Bone marrow (tissue), 2 donors: ENCODE measurements at places on chromosomes 13 and 19.

DNA sequence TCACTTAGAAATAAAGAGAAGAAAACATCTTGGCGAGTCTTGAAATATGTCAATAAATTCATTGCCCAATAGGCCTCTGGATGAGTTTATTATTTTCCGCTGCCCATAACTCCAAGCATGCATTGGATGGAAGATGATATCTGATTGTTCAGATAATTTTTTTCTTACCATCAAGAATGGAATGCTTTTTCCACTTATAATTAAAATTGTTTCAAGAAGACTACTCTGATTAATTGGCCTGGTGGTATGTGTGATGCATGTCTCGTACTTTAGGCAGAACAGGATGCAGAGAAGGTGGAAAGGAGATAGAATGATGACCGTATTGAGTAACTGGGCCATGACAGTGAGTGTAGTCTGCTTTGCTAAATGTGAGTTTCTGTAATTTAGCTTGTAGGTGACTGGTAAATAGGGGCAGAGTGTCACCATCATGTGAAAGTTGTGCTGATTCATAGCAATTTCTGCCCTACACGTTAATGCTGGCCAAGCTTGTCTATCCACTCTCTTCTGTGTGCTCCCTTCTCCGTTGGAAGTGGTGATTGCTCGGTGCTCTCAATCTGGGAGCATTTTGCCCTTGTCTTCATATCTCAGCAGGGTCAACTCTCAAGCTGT, 13.5 kb upstream of the SPATA13 start:
- no peak for DNase-seq

- DNase-seq = no peak
Measured at GRCh38 chr19:55498246-55498840, 10.1 kb downstream of the SSC5D start.

DNA sequence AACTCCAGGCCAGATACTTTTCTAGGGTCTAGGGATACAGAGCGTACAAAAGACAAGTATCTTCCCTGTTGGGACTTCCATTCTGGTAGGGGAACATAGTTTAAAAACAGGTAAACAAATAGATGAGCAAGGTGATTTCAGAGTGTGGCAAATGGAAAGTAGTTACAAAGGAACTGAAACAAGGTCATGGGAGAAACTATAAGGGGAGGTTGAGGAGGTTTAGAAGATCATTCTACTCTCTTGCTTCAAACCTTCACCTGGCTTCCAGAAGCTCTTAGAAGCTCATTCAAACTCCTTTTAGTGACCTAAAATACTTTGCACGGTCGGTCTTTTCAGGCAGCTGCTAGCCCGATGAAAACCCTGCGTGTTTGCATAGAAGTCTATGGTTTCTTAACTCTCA, 9.1 kb downstream of the FFAR2 start:
- no peak for DNase-seq

DNA sequence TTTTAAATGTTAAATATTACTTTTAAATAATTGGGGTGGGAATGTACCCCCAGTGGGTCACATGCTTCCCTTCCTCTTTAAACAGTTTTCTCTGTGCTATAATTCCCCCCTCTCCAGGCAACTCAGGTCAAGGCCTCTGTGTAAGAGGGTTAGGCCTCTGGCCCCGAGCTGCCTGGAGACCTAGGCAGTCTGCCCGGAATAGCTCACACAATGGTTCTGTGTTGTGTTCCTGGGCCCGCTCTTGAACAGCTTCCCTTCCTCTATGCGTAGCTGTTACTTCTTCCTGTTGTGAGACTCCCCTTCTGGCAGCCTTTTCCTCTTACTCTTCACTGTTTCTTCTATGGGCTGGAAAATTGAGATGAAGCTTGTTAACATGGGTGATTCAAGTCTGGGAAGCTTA, 14.8 kb upstream of the ZNF492 start:
- DNase-seq = no peak

- no peak for DNase-seq
Measured at GRCh38 chr19:10009714-10010224, 535 bp downstream of the COL5A3 start.

DNA sequence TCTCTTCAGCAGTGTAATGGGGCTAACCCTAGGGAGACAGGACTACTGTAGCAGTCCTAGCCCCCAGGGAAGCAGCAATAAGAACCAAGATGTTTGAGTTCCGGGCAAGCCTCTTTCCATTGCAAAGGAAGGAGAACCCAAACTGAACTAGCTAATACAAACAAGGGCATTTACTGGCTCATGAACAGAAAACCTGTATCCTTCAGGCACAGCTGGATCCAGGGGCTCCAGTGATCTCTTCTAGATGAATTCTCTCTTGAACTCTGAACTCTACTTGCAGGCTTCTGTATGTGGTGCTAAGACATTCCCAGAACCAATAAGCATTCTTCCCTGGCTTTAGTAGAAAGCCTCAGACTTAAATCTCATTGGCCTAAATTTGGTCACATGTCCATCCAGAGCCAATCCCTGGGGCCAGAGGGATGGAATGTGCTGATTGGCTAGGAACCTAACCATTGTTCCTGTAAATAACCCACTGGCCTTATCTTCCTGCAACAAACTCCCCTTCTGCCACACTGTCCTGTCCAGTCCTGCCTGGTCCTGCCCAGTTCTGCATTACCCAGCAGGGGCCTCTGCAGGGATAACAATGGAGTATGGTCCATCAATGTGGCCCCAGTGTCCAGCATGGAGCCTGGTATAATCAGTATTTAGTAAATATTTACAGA, 3.9 kb upstream of the PODNL1 start:
- no peak for DNase-seq

GRCh38 chr13:58804832-58805231, 1173.3 kb downstream of the PCDH17 start:
- peak; percentile 88 for DNase-seq

DNA sequence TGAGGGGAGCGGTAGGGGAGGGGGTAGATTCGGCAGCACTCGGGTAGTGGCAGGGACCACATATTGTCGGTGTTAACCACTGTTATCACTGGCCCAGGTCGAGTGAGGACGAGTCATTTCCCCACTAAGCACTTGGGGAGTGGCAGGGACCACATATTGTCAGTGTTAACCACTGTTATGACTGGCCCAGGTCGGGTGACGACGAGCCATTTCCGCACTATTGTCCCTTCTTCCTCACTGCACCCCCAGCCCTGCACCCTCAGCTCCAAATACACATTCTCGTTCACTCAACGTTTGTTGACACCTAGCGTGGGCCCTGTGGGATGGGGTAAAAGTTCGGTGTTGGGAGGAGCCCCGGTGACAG, 467 bp upstream of the CLN5 start:
- no peak for DNase-seq

DNA sequence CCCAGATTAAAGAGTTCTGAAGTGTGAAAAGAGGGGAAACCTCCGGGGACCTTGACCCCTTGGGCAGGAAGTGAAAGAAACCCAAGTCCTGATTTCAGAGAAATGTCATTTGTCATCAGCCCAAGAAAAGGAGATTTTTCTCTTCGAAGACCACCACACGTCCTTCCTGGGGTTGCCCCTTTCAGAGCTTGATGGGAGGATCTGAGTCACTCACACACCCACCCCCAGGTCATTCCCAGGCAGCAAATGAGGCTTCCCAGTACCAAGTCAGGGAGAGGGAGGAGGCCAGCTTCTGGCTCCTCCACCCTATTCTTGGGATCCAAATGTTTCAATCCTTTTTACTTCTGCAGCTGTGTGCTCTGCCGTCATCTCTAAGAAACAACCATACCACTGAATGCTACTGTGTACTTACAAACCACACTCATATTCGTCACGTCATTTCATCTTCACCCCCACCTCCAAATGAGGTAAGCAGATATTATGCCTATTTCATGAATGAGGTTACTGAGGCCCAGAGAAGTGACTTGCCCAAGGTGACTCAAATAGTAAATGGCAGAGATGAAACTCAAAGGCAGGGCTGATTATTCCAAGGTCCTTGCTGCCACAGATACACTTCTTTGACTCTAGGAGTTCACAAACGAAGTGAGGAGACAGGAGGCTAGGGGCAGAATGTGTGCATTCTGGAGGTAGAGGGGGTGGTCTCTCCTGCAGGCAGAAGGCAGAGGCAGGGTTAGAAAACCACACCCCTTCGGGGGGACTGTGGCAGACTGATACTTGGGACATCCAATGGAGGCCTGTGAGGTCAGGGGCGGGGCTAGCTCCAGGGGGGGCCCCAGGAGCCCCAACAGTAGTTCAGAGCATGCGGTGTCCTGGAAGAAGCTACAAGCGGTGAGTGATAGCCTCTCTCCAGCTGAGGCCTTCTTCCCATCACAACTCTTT, 5.0 kb upstream of the KMT2B start:
- no peak for DNase-seq

GRCh38 chr13:98144027-98144741, 1.3 kb downstream of the FARP1 start:
- no peak for DNase-seq

DNA sequence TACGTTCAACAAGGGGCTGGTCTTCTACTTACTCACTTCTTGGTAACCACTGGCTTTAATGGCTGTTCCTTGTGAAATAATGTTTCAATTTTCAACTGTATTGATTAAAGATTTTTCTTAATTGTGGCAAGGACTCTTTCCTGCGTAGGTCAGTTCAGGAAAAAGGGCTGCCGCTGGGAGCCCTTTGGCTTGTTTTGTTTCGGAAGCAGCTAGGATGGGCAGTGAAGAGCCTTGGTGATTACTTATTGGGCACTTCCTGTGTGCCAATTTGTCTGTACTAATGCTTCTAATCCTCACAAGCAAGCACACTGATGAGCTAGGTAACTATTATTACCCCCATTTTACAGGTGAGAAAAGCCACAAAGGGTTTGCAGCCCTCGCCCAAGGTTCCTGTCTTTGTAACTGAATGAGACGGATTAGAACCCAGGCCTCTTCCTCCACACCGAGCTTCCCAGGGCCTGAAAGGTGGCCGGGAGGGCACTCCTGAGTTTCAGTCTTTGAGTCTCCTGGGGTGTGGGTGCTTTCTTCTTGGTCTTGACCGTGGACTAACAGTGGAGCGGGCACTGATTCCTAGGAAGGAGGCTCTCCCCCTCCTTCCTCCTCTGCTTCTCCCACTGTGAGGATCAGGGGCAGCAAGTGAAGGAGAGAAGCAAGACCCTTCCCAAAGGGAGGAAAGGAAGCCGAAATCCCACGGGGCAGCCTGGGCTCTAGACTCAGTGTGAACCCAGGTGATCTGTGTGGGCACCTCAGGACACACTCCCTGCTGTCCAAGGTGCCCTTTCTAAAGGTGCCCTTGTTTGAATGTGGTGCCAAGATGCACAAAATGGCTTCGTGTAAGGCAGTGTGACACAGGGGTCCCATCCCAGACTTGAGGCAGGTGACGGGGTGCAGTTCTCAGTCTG, 3.7 kb downstream of the COL4A2 start:
- DNase-seq = no peak

DNA sequence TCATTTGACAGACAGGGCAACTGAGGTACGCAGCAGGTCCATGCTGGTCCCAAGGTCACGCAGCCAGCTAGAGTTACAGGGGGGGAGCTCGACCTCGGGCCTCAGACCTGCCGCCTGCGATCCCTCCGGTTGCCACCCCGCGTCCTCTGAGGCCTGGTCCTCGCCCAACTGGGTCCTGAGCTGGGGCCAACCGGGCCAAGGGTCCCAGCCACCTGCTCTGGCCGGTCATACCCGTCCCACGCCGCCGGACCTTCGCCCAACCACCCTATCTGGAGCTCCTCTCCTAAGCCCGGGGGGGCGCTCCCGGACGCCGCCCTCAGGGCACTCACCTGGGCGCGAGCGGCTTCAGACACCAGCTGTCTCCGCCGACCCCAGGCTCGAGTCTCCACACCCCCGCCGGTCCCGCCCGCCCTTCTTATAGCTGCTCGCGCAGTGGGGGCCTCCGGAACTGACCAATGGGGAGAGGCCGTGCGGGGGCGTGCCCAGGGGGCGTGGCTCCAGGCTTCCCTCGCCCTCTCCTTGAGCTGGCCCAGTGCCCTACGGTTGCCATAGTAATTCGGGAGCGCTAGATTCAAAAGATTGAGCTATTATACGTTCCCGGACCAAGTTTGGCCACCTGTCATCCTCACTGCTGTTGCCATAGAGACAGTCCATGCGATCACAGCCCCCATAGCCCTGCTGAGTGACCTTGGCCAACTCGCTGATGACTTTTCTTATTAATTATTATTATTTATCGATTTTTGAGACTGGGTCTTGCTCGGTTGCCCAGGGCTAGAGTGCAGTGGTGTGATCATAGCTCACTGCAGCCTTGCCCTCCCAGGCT, at the start of gene PLIN5:
Gene PLIN5 (minus strand): TSS at position 389 of the 823 bp plus-strand sequence. CDS start 1,150 bp downstream, outside the sequence.
- peak; percentile 33 for DNase-seq

- DNase-seq = no peak
Measured at GRCh38 chr13:106133025-106133424, 402.4 kb downstream of the EFNB2 start.

DNA sequence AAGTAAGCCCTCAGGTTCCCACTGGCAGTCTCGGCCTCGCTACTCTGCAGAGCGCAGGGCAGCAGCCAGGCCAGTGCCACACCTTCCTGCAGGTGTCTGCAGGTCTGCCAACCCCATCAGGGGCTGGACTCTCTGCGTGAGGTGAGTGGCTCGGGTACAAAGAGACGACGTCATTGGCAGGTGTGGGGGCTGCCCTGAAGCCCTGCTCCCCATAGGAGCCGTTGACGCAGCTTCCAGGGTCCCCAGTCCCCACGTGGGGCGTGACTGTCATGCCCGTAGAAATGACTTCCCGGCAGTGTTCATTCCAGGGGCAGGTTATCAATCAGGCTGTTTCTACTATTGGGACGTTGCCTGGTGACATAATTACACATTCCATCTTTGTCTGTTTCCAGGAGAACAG, 15.3 kb upstream of the GJB6 start:
- no peak for DNase-seq

DNA sequence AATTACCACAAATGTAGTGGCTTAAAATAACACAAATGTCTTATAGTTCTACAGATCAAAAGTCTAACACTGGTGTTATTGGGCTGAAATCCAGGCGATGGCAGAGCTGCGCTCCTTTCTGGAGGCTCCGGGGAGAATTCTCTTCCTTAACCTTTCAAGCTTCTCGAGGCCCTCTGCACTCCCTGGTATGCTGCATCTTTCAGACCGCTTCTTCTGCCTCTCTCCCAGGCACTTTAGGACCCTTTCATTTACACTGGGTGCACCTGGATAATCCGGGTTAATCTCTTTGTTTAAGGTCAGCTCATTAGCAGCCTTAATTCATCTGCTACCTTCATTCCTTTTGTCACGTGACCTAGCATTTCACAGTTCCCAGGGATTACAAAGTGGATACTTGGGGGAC, 211.3 kb upstream of the RFC3 start:
- DNase-seq = no peak

- DNase-seq = no peak
Measured at GRCh38 chr13:47303626-47304025, 406.8 kb upstream of the HTR2A start.

GRCh38 chr13:92804926-92805325, 421.7 kb upstream of the GPC6 start:
- DNase-seq = no peak

DNA sequence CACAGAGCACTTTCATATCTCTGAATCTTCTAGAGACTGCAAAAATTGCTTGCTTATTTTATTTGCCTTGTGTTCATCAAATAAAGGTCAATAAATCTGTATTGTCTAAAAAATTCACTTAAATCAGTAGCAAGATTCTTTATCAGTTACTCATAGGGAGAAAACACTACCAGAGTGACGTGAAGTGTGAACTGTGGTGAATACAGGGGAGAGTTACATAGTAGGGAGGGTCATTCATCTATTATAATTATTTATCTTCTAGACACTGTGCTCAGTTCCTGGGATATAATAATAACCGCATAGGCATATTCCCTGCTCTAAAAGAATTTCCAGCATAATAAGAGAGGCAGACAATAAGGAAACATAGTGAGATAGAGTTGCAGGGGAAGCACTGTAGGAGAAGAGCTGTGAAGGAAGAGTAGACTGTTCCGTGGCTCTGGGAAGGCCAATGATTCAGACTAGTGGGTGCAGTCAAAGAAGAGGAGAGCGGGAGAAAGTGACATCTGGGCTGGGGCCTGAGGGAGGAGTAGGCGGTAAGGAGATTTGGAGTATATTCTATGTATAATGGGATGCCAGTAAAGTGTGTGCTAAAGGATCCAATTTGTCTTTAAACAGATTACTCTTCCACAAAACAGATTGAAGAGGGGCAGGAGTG, 84.0 kb upstream of the TDRD3 start:
- DNase-seq = no peak
